ENCODE measurements at places on chromosomes 6 and 20.

DNA sequence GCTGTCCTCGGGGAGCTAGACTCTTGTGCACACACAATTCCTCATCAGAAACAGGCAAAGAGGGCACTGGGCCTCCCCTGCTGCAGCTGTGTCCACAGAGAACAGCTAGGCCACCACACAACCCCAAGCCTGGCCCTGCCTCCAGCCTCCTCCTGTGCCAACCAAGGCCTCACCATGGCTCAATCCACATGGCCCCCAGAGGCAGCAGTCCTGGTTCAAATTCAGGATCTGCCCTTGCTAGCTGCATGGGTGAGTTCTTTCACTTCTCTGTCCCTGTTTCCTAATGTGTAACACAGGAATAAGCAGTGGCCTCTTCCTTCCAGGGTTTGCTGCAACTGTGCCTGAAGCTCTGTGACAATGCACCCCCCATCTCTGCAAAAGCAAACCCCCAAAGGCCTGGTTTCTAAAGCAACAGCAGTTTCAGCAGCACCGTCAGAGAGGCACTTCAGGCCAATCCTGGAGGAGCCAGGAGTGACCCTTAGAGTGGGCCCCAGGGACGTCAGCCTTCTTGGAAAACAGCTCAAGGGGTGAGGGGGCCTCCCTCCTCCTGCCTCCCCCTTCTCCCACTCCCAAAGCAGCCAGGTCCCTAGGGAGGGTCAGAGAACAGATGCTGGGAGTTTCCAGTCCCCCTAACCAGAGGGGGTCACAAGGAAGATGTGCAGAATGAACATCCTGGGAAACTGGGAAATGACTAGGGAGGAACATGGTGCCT, 2.2 kb downstream of the ADISSP start:
- H3K36me3 ChIP-seq = no peaks in the 10 kb centered on the region
- H3K4me1 ChIP-seq = peaks cover 46% of the 10 kb centered on the region

- no peak for DNase-seq
- no peaks in the 10 kb centered on the region for H3K27me3 ChIP-seq
- peak overlapping the region; percentile 72 for H3K27ac ChIP-seq
- H3K4me1 ChIP-seq = peaks cover 17% of the 10 kb centered on the region
- H3K4me3 ChIP-seq = peak overlapping the region; percentile 57
- H3K36me3 ChIP-seq = no peaks in the 10 kb centered on the region
These were observed 2.1 kb downstream of the COMMD7 start for GRCh38 chr20:32741151-32741550.

DNA sequence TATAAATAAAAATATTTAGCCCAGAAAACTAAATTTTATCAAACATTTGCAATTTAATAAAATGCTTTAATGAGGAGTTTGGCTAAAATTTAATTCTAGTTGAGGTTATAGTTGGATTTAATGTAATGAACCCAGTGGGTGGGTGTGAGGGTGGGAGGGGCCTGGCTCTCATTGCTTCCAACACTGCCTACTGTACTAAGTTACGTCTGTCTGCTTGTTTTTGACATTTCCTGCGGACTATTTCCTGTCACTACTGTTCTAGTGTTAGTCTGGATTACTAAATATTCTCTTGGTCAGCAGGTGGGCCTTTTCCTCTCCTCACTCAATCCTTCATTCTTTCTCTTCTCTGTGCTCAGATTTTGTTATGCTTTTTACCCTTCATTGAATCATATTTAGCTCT, 82.5 kb upstream of the MAP3K7 start:
- H3K4me1 ChIP-seq = no peaks in the 10 kb centered on the region
- no peak for DNase-seq
- H3K4me3 ChIP-seq = no peak overlapping the region
- no peaks in the 10 kb centered on the region for H3K36me3 ChIP-seq

- no peak overlapping the region for H3K27ac ChIP-seq
- H3K4me3 ChIP-seq = no peak overlapping the region
- no peak for DNase-seq
These were observed 7.2 kb upstream of the ABHD12 start for GRCh38 chr20:25397821-25398220.

DNA sequence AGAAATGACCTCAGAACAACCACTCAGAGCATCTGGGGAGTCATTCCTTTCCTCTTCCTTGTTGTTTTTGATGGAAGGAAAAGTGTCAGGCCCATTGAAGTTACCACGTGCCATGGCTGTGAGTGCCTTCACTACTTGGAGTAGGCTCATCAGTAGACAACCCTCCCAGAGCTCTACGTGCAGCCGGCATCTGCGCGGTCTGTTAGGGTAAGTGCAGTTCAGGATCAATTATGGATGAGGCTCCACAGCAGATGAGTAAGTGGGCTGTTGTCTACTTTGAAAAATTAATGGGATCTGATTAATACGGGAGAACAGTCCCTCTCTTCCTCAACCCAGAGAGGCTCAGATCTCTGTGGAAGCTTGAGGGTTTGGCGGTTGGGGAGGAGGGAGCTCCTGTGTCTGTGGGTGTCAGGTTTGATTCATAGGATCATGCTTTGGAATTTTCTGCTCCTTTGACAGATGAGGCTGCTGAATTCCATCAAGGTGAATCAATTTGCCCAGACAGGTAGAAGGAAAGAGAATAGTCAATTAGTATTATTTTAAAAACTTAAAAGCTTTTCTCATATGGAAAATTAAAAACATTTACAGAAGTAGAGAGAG, 93.8 kb upstream of the TOX2 start:
- no peak overlapping the region for H3K4me3 ChIP-seq
- DNase-seq = no peak
- no peaks in the 10 kb centered on the region for H3K36me3 ChIP-seq
- peaks cover 5% of the 10 kb centered on the region for H3K4me1 ChIP-seq

- no peak for DNase-seq
- H3K4me1 ChIP-seq = peaks cover 30% of the 10 kb centered on the region
- H3K36me3 ChIP-seq = no peaks in the 10 kb centered on the region
- H3K27me3 ChIP-seq = no peaks in the 10 kb centered on the region
- H3K27ac ChIP-seq = no peak overlapping the region
These were observed 68.5 kb upstream of the DUSP22 start for GRCh38 chr6:223763-224162.

DNA sequence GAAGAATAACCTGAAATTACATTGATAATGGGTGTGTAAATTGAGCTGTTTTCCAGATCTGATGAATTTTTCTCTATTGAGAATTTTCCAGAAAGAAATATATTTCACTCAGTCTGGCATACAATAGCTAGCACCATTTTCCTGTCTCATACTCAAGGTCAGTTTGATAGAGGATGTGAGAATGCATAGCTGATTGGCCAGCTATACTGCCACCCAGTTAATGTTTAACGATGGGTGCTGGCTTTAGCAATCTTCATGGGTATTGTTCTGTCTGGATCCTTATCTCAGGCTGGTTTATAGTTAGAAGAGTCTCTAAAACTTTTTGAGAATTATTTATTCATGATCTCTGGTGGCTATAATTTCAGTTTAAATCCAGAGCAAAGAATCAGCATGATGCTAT, 147.4 kb downstream of the HDGFL1 start:
- H3K27ac ChIP-seq = no peak overlapping the region
- H3K27me3 ChIP-seq = no peaks in the 10 kb centered on the region
- H3K4me1 ChIP-seq = no peaks in the 10 kb centered on the region
- no peaks in the 10 kb centered on the region for H3K36me3 ChIP-seq
- H3K4me3 ChIP-seq = no peak overlapping the region

DNA sequence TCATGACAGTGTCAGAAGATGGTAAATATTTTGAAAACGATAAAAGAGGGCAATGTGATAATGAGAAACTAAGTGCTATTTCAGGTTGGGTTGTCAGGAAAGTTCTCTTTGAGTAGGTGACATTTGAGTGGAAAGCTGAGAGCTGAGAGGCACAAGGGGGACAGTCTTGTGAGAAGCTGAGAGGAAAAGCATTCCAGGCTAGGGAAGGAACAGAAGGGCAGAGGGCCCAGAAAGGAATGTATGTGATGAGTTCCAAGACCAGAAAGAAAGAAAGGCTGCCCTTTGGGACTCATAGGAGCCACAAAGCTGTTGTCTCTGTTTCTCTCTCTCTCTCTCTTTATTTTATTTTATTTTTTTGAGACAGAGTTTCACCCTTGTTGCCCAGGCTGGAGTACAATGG, 7.6 kb upstream of the RNF182 start:
- peaks cover 3% of the 10 kb centered on the region for H3K4me1 ChIP-seq
- peak overlapping the region; percentile 2 for H3K27ac ChIP-seq
- DNase-seq = no peak
- H3K27me3 ChIP-seq = peaks cover 13% of the 10 kb centered on the region
- H3K4me3 ChIP-seq = no peak overlapping the region

GRCh38 chr6:113668641-113669408, 188.3 kb upstream of the MARCKS start:
- H3K4me3 ChIP-seq = no peak overlapping the region
- no peaks in the 10 kb centered on the region for H3K27me3 ChIP-seq
- H3K36me3 ChIP-seq = no peaks in the 10 kb centered on the region
- no peak overlapping the region for H3K27ac ChIP-seq
- H3K4me1 ChIP-seq = peaks cover 14% of the 10 kb centered on the region

DNA sequence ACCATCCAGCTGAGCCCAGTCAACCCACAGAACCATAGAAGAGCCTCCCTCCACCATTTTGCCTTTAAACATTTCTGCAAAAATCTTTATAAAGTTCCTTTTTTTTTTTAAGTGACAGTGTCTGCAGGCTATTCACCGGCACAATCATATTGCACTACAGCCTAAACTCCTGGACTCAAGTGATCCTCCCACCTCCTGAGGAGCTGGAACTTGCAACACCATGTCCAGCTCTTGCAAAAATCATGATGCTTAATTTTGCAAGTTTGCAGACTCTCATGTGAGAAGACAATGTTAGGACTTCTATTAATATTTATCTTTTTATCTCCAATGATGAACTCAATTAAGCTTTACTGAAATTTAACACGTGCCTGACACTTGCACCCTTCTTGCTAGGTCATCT, 88.8 kb downstream of the INSM1 start:
- H3K27ac ChIP-seq = no peak overlapping the region
- H3K36me3 ChIP-seq = peaks cover 7% of the 10 kb centered on the region
- no peak for DNase-seq
- H3K27me3 ChIP-seq = no peaks in the 10 kb centered on the region
- peaks cover 19% of the 10 kb centered on the region for H3K4me1 ChIP-seq

DNA sequence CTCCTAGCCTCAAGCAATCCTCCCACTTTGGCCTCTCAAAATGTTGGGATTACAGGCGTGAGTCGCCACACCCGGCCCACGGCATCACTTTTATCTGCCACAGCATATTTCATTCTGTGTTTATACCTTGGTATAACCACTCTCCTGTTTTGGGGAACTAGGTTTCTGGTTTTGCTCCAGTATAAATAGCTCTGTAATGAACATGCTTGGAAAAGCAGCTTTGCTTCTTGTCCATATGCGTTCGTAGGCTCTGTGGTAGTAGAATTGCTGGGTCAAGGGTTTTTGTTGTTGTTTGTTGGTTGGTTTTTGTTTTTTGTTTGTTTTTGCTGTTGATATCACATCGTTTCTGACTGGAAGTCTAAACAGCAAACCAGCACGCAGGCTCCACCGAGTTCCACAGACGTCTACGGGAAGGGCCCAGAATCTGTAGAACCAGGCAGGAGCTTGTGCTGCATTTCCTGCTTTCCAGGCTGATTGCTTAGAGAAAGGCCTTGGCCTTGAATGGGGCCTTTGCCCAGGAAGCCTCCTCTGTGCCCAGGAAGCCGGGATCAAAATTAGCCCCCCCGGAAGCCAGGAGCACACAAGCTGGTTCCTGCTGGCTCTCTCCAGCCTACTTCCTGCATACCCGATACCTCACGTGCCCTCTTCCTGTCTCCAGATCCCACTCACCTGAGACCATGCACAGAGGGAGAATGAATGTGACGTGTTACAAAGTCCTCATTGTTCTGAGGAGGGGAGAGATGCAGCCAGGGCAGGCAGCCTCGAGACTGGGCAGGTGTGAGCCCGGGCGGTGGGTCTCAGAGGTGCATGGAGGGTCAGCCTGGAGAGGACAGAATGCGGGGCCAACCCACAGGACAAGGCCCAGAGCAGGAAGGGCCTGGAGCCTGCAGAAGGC, 34.7 kb downstream of the AAR2 start:
- no peak overlapping the region for H3K27ac ChIP-seq
- no peak for DNase-seq
- H3K36me3 ChIP-seq = no peaks in the 10 kb centered on the region
- no peak overlapping the region for H3K4me3 ChIP-seq
- no peaks in the 10 kb centered on the region for H3K4me1 ChIP-seq

DNA sequence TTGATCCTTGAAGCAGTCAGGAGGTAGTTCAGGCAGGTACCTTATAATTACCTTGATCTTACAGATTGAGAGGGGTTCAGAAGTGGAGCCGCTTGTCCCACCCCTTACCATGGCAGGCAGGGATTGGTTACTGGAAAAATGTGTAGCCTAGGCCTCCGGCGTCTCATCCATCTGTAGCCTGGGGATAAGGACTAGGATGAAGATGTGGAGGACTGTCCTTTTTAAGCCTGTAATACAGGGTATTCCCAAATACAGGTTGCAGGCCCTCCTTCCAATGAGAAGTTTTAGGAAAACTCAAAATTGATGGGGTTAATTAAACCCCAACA, 2.8 kb downstream of the HMGA1 start:
- no peaks in the 10 kb centered on the region for H3K27me3 ChIP-seq
- peak overlapping the region; percentile 78 for H3K4me3 ChIP-seq
- no peaks in the 10 kb centered on the region for H3K36me3 ChIP-seq
- H3K27ac ChIP-seq = peak overlapping the region; percentile 92

- H3K27ac ChIP-seq = no peak overlapping the region
- H3K4me3 ChIP-seq = no peak overlapping the region
- no peak for DNase-seq
- H3K27me3 ChIP-seq = peaks cover 7% of the 10 kb centered on the region
- no peaks in the 10 kb centered on the region for H3K4me1 ChIP-seq
- H3K36me3 ChIP-seq = peaks cover 7% of the 10 kb centered on the region
These were observed 61.1 kb upstream of the SLC22A16 start for GRCh38 chr6:110537208-110538123.

- no peak for DNase-seq
- no peaks in the 10 kb centered on the region for H3K27me3 ChIP-seq
- no peak overlapping the region for H3K27ac ChIP-seq
- no peaks in the 10 kb centered on the region for H3K4me1 ChIP-seq
- H3K4me3 ChIP-seq = no peak overlapping the region
These were observed 94.5 kb upstream of the BTN3A2 start for GRCh38 chr6:26270486-26270861.

DNA sequence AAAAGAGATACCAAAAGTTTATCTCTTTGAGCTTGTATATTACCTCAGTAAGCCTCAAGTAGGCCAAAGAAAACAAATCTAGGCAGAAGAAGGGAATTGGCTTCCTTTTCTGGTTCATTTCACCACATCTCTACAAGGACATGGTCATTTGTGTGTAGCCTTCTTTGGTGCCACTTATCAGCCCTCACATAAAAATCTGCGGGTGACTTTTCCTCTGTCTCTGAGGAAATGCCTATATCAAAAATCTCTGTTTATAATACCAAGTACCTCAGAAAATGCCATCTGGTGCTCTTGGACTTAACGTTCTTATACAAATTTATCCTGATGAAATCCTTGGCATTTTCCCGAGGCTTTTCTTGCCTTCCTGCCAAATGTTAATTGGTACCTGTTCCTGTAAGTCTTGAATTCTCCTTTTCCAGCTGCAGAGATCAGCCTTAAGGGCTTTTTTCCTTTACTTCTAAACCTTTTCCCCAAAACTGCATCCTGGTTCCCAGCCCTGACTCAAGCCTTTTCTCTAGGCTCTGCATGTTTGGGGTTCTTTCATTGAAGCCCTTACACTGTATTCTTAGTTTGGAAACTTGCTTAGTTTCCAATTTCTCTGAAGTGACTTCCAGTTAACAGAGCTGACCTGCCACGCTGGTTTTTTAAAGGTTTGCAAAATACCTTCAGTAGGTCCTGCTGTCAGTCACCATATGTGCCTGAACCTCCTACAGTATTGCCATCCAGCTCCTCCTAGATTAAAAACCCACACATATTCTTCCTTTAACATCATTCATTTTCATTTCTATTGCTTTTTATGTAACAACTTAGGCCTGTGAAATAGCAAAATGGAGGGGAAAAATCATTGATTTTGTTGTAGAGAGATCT, 191.2 kb upstream of the PREP start:
- H3K27me3 ChIP-seq = peaks cover 6% of the 10 kb centered on the region
- no peak overlapping the region for H3K27ac ChIP-seq
- no peak overlapping the region for H3K4me3 ChIP-seq
- H3K4me1 ChIP-seq = no peaks in the 10 kb centered on the region
